ENCODE measurements at places on chromosomes 5 and 9. TPM values are rescaled to one million over a fixed set of nuclear protein-coding genes. Genes with fewer than 3 reads are reported as not detected.

GRCh38 chr9:10869687-10870086, 256.9 kb upstream of the PTPRD start:
- no peak for DNase-seq

DNA sequence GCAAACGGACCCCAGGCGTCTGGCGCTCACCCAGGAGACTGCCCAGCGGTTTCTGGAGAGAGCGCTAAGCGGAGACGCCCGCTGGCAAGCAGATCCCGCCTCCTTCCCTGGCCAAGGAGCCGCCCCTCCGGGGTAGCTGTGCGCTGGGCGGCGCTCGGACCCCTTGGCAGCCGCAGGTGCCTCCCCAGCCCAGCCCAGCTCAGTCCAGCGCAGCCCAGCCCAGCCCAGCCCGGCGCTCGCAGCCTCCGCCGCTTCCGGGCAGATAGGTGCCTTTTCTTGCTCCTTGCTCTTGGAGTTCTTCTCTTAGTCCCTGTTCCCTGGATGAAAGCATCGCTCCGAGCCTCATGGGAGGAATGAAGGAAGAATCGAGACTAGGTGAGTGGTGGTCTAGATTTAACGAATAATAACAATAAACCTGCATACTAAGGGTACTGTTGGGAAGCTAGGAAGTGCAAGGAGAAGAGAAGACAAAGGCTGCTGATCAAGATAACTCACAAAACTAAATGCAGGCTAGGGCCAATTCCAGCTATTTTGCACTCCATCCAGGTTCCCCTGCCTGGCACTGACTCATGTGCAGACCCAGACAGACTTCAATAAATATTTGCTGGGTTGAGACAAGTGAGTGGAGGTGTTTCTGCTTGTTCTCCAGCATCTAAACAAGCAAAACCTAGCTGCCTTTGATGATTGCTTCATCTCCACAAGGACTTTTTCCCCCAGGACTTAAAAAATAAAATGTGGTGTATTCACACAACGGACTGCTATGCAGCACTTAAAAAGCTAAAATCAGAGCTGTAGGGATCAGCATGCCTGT, at the start of gene STK32A:
TSS of gene STK32A (plus strand) at position 202 of the 811 bp plus-strand sequence. CDS start 4,609 bp downstream, outside the sequence.
- no peak for DNase-seq

BARX1 gene
- 0.19 TPM for total RNA-seq

GDF9 gene
- total RNA-seq: 0.43 TPM

TLX3 gene
- total RNA-seq: not detected

EFNA5 gene
- total RNA-seq: 40.9 TPM

ORM2 gene
- 0.32 TPM for total RNA-seq

All from cardiac septum (tissue), 1 donor.